ENCODE measurements at places on chromosomes 13 and 19.
A peak's percentile ranks its signal among the peaks of the same experiment; 100 is the strongest.

DNA sequence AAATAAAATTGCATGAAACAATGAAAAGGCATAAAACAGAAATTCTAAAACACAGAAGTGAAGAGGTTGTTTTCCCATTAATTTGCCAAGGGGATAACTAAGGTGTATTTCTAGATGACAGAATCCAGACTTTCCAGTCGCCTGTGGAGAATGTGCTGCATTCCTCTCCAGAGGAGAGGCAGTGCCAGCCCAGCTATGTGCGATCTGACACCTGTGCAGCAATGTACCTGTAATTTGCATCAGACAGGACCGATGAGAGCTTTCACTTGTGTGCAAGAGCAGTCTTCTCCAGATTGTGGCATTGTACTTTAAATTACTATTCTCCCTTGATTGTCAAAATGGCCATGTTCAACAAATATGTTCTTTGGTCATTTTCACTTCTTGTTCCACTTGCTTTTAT is 1037.9 kb downstream of the EFNB2 start:
- no peak for DNase-seq

DNA sequence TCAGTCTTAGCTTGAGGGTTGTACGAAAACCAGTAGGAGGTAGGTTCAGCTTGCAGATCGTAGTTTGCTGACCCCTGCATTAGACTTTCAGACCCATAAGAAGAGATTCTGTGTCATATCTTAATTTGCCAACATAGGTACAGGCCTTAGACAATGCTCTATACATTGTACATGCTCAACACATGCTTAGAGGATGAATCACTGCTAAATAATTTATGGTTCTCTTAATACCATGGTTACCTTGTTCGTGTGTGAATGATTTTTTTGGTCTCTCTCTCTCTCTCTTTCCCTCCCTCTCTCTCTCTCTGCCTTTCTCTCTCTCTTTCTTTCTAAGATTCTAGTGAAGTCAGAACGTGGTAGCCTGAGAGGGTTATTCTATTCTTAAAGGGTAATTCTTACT is 112.2 kb downstream of the FGF14 start:
- no peak for DNase-seq

GRCh38 chr19:23992348-23992747 is 77.7 kb downstream of the ZNF726 start:
- DNase-seq, result no peak

- no peak for DNase-seq
Observed at GRCh38 chr13:97484301-97484700, 50.3 kb downstream of the RAP2A start.

DNA sequence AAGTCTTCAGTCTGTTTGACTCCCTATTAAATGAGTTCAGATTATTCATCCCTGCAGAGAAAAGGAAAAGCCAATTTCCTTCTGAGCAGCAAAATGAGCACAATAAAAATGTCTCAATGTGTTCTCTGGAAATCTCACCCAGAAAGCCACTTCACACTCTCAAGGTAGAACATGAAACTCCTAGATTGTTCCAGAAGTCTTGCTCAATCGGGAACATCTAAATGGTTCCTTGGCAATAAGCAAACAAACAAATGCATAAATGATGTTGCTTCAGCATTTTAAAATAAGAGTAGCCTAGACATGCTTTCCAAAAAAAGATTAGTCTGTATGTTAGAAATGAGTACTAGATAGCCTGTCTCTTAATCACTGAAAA is 59.7 kb upstream of the TNFRSF19 start:
- no peak for DNase-seq

DNA sequence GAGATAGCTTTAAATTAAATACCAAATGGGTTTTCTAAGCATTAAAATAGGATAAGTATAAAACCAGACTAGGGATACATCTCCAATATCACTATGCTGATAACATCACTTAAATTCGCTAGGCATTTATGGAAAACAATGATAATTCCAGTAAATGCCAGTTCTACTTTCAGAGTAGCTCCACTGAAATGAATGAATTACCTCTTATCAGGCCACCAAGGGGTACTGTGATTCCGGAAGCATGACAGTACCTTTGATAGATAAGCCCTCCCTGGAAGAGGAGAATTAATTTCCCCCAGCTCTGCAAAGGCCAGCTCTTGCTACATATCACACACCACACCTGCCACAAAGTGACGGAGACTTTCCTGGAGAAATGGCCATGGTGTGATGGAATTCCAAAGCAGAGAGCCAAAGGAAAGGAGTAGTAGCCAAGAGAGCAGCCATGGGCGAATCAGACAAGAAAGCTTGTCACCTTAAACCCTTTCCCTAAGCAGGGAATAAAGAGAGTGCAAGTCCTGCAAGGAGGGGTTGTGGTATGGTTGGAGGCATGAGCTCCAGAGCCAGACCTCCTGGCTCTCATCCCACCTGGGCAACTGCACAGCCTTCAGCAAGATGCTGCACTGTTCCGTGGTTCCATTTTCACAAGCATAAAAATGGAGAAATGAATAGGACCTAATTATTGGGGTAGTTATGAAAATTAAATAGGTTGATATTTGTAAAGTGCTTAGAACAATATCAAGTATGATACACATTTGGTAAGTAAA is 423.1 kb downstream of the FGF14 start:
- no peak for DNase-seq

DNA sequence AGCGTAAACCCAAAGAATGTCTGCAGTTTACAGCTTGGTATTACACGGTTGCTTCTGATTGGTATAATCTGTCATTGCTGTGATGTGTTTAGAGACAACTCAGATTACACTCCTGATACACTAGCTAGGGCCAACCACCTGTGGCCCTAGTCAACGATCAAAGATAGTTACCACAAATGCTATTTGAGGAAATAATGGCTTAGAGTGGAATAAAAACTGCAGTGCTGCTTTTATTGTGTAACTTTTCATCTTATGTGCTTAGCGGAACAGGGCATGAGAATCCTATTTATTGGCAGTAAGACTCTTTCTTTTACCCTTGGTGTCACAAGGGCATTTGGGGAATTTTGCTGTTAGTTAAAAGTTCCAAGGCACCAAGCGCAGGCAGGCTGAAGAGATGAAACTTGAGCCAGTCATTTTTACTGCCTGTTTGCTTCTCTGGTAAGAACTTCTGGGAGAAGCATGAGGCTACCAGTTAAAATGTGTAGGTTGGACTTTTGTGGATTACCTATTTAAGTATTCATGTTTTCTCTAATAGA is 363.3 kb downstream of the KCNRG start:
- DNase-seq, result no peak

DNA sequence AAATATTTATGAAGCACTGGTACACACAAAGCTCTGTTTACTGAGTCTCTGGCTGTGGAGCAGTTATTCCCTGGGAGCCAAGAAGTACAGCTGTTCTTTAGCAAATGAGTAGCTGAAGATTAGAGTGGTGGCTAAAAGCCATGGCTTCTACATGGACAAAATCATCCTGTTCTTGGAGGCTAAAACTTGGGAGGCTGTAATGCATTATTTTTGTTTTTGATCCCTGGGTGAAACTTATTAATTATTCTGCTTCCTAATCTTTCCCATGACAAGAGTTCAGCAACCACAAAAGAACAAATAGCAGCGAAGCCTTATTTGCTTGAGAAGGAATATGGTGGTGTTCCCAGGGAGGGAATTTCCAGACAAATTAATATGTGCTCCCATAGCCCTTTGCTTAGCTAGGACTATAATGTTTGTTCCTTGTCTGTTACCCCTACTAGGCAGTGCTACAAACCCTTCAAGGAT is 109.5 kb downstream of the DCT start:
- DNase-seq, result no peak

DNA sequence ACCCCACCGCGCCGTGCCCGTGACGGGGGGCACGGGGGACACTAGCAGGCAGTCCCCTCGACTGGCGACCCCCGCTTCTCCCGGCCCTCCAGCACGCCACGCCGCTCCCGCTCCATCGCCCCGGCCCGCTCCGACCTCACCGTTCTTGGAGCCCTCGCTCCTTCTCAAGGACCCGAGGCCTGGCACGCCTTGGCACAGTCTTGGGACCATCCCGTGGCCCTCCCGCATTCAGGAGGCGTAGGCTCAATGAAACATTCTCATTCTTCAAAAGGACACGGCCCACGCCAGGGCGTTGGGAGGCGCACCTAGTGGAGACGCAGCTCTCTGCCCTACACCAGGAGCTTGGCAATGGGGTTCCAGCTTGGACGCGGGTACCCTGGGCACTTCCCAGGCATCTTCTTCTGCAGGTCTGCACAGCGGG is 473 bp upstream of the CERS1 start:
- no peak for DNase-seq

GRCh38 chr19:14487370-14488125 is 8.4 kb downstream of the GIPC1 start:
- no peak for DNase-seq

GRCh38 chr13:53068585-53069520 is 40.2 kb downstream of the OLFM4 start:
- DNase-seq, result no peak

GRCh38 chr19:46495786-46496099 is at the start of gene PNMA8B:
Gene PNMA8B, minus strand, starts transcription at chr19:46495867. Its CDS starts 402 bp downstream, at chr19:46495465.
- peak; percentile 22 for DNase-seq

GRCh38 chr19:13032837-13033236 is 37.6 kb downstream of the NFIX start:
- DNase-seq, result no peak

- DNase-seq, result no peak
Observed at GRCh38 chr19:45469945-45470761, 2.4 kb downstream of the FOSB start.

DNA sequence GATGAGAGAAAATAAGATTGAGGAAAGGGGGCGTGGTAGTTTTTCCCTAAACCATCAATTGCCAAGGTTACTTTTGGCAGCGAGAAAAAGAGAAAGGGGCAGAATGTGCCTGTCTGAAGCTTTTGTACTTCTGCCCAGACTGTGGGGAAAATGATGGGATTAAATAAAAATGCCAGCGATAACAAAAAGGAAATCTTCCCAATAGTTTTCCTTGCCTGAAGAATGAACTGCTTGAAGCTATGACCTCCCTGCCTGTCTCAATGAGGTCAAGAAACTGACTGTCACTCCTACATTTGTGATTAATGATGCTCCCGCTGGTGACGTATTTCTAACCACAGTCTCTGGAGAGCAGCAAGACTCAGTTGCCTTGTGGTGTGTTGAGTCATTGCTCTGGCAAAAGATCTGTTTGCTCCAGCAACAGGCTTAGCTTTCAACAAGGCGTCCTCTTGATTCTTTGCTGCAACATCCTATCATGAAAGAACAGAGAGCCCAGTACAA is 1051.5 kb downstream of the DIAPH3 start:
- DNase-seq, result no peak

DNA sequence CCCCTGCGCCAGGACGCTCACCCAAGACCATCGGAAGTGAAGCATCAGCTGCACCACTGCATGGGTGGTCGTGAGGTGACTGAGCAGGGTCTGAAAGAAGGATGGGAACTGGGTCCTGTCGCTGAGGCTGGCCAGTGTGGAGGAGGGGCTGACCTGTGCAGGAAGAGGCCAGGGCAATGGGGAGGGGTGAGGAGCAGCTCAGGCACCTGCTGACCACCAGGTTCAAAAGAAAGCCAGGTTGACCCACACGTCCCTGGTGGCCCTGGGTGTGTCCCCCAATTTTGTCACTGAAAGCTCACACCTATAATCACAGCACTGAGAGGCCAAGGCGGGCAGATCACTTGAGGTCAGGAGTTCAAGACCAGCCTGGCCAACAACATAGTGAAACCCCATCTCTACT is 13.7 kb upstream of the ZSCAN1 start:
- no peak for DNase-seq

DNA sequence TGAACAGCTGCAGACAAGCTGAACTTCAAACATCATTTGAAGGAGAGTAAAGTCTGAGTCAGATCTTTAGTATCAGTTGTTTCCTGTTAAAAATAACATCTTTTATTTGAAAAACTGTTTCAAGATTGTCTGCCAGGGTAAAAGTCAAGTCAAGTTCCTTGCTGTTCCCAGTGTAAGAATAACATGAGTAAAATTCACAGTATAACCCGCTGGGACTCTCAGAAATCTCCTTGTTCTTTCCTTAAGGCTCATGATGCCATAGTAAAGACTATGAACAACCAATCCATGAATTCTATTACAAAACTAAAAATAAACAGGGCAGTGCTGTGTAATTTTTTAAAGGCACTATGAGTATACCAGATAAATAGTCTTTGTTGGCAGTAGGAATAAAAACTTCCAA is 112.9 kb downstream of the IRS2 start:
- no peak for DNase-seq

- no peak for DNase-seq
Observed at GRCh38 chr19:45917421-45918091, 3.0 kb upstream of the NANOS2 start.

DNA sequence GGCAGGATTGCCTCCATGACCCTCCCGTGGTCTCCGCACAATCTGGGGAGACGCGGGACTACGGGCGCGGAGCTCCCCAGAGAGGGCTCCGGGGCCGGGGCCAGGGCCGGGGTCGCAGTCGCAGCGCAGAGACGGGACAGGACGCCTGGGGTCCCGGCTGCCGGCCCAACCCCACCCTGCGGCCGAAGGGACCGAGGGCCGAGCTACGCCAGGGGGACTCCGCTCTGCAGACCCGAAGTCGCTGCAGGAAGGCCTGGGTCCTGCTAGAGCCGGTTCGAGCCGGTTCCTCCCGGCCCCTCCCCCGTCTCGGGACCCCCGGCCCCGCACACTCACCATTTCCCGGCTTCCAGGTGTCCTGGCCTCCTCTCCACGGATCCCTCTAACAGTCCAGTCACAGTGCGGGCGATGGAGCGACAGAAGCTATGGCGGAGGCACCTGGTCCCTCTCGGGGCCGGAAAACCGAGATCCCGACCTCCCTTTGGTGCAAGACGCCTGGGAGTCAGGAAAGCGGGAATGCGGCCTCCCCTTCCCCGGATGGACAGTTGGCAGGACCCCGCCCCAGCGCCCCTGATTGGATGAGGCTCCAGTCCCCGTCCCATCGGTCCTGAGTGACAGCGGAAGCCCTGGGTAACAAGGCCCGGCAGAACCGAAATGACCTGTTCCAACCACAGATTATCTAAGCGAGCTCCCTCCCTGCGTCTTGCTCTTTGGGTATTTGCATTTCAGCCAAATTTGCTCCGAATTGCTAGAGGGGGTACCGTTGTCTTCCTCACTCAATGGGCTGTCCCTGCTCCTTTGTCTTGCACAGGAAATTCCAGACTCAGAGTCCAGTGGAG is at the start of gene ZNF625:
Gene ZNF625 (minus strand): TSS at position 512 of the 836 bp plus-strand sequence. CDS start 176 bp downstream, at position 336.
- DNase-seq, result no peak

DNA sequence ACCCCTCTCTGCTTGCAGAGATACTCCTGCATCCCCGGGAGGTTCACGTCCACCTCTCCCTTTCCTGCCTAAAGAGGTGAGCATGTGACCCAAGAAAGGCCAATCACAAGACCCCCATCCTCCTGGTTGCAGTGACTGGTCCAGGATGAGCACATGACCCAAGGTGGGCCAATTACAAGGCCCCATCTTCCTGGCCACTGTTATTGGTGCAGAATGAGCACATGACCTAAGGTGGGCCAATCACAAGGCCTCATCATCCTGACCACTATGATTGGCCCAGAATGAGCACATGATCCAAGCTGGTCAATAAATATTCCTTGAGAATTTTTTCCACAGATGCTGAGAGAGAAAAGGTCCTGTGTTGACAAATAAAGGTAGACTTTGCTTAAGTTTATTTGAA is 350.7 kb downstream of the EFNB2 start:
- DNase-seq, result no peak

Measured in activated T-cell treated with anti-CD3 and anti-CD28 coated beads for 1 hour (primary cell).